Kidney (tissue), 22 donors: ENCODE measurements at places on chromosomes 2 and 18. TPM values are rescaled to one million over a fixed set of nuclear protein-coding genes. Genes with fewer than 3 reads are reported as not detected.

ZNF521 gene
- 1.8 TPM for polyA plus RNA-seq

TRAPPC12 gene
- 81.6 TPM for polyA plus RNA-seq

CPO gene
- polyA plus RNA-seq: 0.90 TPM

COLEC12 gene
- polyA plus RNA-seq: 1.3 TPM

TUBA3E gene
- polyA plus RNA-seq: not detected

CCDC178 gene
- polyA plus RNA-seq: 4.6 TPM

CCDC74B gene
- 6.4 TPM for polyA plus RNA-seq

GKN1 gene
- not detected for polyA plus RNA-seq

CXCR1 gene
- not detected for polyA plus RNA-seq

TMEM178A gene
- polyA plus RNA-seq: 48.0 TPM

TTC39C gene
- polyA plus RNA-seq: 2.8 TPM

DNAJC5G gene
- not detected for polyA plus RNA-seq

LNPK gene
- 5.1 TPM for polyA plus RNA-seq

DSG4 gene
- not detected for polyA plus RNA-seq

RAX gene
- polyA plus RNA-seq: not detected

TMEM200C gene
- polyA plus RNA-seq: 2.1 TPM

SRSF7 gene
- polyA plus RNA-seq: 74.1 TPM

UNC50 gene
- 58.0 TPM for polyA plus RNA-seq

CHRNG gene
- not detected for polyA plus RNA-seq

ALPG gene
- polyA plus RNA-seq: not detected

TRIM43B gene
- not detected for polyA plus RNA-seq

TOGARAM2 gene
- polyA plus RNA-seq: 1.4 TPM

FEV gene
- not detected for polyA plus RNA-seq

PLCD4 gene
- polyA plus RNA-seq: 30.4 TPM

SPR gene
- 102 TPM for polyA plus RNA-seq
